ENCODE measurements at places on chromosomes 16 and 17.

DNA sequence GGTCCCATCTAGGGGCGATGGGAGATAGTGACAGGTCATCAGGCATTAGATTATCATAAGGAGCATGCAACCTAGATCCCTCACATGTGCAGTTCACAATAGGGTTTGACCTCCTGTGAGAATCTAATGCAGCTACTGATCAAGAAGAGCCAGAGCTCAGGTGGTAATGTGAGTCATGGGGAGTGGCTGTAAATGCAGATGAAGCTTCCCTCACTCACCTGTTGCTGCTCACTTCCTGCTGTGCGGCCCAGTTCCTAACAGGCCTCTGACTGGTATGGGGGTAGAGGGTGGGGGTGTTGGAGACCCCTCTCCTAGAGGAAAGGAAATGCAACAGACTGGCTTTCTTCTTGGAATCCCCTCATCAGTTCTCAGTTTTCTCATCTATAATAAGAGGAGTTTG, 131.4 kb downstream of the CA10 start:
- no peak for DNase-seq

DNA sequence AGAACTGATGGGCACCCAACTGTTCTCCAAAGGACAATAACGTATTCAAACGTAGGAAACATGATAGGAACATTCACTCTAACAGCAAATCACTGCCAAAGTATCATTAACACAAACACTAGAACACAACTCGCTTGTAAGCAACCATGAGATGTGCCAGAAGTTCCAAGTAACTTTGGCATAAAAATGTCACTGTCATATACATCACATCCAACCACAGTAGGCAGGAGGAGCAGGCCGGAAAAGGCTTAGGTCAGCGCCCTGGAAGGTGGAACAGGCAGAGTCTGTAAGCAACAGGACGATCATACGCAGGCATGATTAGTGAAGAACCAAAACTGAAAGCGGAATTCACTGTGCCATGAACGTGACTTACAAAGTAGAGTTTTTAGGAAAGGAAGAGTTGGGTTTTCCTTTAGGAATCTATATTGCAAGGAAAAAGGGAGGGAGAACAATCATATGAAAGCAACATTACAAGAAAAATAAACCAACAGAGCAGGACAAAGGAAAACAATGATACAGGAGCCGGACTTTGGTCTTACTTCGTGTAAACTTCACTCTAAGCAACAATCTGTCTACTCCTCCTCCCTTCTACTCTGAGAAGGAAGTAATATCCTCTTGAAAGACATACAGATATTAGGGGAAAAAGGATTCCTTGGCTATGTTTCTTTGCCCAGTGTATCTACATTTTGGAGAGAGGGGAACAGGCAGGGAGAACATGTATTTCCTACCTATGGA, 52.3 kb downstream of the YWHAE start:
- no peak for DNase-seq

- DNase-seq = no peak
Measured at GRCh38 chr16:50613281-50613963, 65.2 kb downstream of the NKD1 start.

DNA sequence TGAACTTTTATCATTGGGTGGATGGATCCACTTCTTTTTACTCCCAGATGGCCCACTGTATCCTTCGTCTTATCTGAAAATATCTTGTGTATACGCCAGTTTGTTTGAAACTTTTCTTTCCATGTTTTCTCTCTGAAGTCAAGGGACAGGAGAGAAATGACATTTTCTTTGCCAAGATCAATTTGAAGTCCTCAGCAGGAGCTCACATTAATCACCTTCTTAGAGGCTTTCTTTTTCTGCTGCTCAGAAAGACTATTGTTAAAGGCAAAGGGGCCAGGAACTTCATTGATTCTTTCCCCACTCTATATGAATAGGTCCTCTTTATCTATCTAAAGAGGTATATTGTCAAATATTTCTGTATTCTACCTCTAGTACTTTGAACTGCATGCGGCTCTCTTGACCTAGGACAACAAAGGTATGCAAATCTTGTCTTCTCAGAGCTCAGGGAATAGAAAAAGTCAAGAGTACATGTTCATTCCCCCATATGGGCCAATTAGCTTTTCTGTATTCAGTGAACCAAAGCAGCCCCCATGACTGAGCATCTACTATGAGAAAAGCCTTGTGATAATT, 583.3 kb downstream of the HS3ST4 start:
- DNase-seq = no peak

DNA sequence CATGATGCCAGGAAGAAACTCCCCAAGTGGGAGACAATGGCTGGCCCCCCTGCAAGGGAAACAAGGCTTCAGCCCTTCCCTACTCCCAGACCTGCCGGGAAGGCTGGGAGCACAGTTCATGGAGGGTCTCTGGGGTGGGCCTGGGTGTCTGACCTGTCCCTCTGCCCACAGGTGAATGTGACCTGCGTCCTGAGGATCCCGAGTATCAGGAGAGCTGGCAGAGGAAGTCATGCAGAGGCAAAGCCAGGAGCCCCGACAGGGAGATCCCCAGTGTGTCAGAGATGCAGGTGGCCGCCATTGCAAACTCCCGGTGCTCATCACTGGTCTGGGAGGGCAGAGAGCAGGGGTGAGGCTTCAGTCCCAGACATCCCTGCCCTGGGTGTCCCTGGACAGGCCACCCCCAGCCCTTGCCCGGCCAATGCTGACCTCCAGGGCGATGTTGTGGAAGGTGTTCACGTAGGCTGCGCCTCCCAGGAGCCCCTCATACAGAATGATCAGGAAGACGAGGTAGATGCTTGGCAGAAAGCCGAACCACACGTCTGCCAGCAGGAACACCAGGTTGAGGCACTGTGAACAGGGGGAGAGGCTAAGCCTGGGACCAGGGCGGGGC, 5.3 kb upstream of the NPIPB7 start:
- DNase-seq = no peak

GRCh38 chr17:48644910-48645557, 18.9 kb upstream of the HOXB9 start:
- DNase-seq = no peak

DNA sequence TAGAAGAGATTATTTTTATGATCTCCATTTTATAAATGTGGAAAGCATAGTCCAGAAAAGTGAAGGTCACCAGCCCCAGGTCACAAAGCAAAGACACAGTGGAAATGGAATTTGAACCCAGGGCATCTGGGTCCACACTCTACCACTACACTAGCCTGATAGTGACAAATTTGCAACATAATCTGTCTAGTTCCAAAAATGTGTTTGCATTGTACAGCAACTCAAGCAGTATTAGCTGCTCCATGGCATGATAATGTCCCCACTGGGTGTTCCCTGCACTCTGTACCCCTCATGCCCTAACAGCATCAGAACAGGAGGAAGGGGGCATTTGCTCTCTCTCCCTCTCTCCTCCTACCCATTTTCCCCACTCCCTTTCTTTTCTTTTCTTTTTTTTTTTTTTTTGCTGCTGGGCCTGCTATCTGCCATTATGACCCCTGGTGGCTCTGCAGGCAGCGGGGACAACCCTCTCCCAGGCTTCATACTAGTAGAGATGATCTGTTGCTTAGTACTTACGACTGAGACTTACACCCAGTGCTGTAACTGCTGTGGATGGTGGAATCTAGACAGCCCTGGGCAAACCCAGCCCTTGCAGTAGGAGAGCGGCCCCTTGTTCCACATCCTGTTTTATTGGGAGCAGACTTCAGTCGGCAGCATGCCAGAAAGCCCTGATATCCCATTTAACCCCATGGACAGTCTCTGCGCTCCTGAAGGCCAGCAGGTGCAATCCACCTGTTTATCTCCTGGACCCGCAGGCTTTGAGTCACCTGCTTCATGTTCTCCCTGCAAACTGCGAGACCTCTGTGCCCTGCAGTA, 306.3 kb downstream of the SOX9 start:
- DNase-seq = no peak

DNA sequence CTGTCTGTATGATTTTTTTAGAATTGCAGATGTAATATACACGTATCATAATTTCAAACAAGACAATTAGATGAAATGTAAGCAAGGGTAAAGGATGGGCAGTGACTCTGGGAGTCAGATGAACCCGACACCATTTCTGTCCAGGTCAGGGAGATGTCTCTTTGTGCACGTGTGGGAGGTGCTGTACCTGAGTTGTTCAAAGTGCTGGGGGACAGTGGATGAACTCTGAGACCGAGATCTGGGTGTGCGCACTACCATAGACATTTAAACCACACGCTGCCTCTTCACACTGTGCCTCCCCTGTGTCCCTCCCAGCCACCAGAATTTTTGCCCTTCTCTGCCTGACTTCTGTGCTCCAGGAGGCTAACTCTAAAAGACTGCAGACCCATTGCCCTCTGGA, 5.9 kb upstream of the RGS9 start:
- DNase-seq = no peak

DNA sequence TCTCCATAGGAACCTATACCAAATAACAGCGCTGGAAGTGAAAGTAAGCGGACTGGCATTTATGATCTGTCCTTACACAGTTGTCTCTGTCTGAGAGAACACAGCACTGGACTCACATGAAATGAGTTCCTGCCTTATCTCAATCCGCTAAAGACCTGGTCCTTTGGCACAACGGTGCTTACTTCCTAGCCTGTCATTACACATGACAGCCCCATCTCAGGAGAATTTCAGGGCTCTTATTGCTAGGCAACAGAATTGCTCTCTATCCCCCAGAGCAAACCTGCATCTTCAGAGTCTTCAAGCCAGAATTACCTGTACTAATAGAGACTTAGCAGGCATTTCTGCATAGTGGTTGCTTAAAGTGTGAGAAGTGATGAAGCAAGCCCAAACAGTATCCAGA, 4.3 kb downstream of the KCNJ2 start:
- DNase-seq = no peak

- DNase-seq = no peak
Measured at GRCh38 chr17:48610282-48611211, at the start of gene HOXB7. Gene HOXB7, minus strand, starts transcription at chr17:48611017. Its CDS starts 99 bp downstream, at chr17:48610918.

- DNase-seq = no peak
Measured at GRCh38 chr16:49471038-49471727, 97.6 kb downstream of the C16orf78 start.

DNA sequence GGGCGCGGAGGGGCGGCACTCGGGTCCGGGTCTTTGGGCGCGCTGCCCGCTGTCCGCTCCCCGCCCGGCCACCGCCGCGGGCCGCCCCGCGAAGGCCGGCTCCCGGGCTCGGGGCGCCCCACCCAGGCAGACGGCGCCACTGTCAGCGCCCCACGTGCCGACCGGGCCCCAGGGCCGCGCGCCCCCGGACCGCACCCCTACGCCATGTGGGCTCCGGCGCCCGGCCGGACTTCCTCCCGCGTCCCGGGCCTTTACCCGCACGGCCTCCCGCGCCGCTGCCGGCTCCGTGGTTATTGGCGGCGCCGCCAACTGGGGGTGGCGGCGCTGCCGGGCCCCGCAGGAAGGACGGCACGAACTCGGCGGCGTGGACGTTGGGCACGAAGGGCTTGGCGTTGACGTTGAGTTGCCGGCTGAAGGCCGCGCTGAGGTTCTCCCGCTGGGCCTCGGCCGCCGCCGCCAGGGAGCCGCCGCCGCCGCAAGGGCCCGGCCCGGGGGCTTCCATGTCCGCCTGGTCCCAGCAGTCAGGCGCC, 577 bp downstream of the GSPT1 start:
- DNase-seq = peak; percentile 33

- DNase-seq = no peak
Measured at GRCh38 chr16:77014441-77014840, 176.5 kb upstream of the MON1B start.

- no peak for DNase-seq
Measured at GRCh38 chr17:19372866-19373504, 5.3 kb upstream of the MAPK7 start.

DNA sequence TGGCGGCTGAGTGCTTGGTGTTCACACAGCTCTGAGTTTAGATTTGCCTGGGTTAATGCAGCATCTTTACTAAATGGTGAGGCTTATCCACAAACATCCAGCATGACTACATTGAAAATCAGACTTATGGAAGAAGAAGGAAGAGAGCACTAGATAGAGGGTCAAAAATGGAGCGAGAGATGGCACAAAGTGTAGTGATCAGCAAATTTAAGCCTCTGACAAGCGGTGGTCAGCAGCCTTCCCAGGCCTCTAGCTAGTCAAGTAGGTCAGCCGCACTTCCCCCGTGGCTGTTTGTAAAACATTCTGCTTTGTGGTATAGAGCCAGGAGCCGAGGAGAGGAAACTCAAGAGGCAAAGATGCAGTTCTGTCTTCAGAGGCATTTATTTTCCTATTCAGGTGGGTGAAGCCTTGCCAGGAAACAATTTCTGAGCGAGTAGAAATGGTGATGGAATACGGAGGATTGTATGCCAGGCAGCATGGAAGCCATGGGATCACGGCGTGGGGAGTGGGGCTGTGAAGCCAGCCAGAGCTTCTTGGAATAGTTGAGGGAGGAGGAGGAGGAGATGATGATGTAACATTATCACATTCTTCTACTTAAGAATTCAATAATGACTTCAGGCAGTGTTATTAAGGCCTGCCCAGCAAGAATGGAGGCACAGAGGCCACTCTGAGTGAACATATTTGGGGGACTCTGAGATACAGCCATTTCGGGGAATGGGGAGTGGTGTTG, 118.9 kb downstream of the MSI2 start:
- DNase-seq = no peak

DNA sequence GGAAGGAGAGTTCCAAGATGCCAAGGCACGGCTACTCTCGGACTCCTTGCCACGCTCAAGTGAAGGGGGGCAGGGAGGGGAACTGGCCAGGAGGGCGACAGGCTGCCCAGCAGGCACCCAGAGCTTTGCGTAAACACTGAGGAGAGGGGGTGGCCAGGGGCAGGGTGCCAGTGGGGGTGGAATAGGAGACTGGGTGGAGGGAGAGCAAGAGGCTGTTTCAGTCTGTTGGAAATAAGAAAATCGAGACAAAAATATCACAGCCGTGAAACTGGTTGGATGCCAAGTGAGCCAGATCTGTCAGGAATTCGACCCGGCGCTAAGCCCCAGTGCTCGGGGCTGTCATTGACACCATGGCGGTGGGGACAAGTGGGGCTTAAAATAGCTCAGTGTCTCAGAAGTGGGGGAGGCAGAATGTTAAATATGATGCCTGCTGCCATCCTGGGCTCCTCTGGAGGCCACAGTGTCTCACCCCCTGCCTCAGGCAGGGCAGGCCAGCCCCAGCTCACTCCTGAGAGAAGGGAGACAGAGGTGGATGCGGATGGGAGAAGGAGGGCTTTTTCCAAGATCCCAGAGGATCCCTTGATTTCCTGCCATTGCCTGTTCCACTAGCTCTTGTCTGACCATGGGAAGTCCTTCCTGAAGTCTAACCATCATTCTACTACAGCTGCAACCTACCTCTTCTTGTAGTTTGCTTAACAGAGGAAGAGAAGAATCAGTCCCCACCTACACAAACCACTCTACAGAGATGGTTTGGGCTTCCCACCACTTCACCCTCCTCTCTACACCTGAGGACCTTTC, 9.5 kb downstream of the PNMT start:
- DNase-seq = no peak

- DNase-seq = no peak
Measured at GRCh38 chr17:68353111-68353521, 61.8 kb downstream of the ARSG start.

DNA sequence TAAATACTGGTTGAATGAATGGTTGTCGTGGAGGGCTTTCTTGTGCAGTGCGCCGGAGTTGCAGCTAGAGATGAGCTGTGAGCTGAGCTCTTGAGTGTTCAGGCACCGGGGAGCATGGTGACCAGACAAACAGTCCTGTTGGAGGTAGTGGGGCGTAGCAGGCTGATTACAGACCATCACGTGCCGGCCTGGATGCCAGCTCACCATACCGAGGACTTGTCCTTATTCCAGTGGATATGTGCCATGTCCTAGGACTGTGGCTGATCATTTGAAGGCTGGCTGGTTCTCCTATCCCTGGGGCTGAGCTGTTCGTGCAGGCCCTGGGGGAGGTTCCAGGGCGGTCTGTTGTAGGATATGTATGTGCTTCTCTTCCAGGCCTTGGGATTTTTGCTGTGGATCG, 60.0 kb downstream of the ABCC1 start:
- no peak for DNase-seq
